ENCODE measurements at places on chromosomes 1 and 21.

DNA sequence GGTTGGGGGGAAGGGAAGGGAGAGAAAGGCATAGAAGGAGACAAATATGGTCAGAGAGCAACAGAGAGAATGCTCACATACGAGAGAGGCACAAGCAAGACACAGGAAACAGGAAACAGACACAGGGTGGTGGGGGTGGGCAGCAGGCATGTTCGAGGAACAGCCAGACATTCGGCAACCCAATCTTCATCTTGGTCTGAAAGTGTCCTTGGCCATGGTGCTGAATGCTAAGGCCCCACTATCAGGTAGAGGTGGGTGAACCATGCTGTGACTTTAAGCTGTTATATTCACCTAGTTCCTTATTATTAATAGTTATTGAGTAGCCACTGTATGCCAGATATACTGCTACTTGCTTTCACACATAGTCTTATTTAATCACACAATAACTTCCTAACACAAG is 109.2 kb downstream of the DDX20 start:
- DNase-seq, result no peak

GRCh38 chr1:9135073-9135836 is 6.4 kb upstream of the GPR157 start:
- no peak for DNase-seq

DNA sequence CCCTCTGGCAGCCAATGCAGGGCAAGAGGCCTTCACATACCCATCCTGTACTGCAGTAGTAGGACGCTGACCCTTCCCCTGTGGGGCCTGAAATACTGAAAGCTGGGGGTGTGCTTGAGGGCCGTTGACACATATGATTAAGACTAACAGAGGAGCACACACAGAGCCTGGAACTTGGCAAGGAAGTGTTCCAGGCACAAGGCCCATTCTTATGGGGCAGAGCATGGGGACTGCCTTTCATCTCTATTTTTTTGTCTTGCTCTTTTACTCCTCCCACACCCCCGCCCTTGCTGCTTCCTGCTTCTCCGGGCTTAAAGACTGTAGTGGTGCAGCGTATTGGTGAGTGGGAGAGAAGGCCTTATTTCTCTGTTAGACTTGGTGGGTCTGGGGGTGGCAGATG is 137.4 kb downstream of the BACH1 start:
- DNase-seq, result no peak

GRCh38 chr1:79193211-79194079 is 186.9 kb upstream of the ADGRL4 start:
- no peak for DNase-seq

DNA sequence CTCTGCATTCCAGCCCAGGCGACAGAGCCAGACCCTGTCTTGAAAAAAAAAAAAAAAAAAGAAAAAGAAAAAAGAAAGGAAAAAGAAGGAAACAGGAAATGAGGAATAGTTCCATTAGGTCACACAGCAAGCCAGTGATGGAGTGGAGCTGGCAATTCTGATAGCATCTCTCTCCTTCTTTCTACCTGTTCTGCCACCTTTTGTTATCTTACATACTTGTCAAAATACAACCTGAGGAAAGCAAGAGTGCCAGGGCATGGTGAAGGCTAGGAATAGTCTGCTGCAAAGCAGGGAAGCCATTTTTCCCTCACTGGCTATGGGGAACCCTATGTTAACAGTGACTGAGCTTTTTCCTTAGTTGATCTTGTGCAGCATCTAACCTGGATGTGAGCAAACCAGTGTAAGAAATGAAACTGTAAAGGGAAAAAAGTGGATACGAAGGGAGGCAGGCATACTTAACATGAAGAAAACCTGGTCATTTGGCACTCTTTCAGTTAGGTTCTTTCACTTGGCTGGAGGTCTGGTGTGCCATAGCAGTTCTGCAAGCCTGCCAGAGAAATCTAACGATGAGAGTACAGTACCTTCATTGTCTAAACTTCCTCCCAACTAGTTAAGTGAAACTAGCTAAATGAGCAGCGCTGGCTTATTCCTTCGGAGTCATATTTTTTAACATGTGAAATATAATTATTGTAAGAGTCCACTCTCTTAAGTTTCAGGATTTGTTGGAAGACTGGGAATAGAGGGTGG is 17.9 kb upstream of the THEM5 start:
- no peak for DNase-seq

Measured in D721Med (cell line).